ENCODE measurements at places on chromosomes 2 and 18. TPM values are rescaled to one million over a fixed set of nuclear protein-coding genes. Genes with fewer than 3 reads are reported as not detected.

- DNase-seq, result no peak
Observed at GRCh38 chr2:3468296-3468988, 50.9 kb downstream of the ADI1 start.

DNA sequence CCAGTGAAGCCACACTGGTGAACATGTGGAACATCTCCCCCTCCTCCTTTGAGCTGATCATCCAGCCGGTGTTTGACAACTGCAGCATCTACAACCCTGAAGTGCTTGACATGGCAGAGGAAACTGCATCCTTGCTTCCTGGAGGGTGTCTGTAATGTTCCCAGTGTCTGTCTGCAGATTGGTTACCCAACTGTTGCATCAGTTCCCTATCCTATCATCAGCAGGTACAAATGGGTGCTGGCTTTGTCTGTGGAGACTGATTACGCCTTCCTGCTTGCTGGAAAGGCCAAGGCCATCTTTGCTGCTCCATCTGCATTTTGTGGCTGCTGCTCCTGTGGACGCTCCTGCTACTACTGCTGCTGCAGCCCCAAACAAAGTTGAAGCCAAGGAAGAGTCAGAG lies 83.5 kb downstream of the SKA1 start:
- DNase-seq, result no peak

DNA sequence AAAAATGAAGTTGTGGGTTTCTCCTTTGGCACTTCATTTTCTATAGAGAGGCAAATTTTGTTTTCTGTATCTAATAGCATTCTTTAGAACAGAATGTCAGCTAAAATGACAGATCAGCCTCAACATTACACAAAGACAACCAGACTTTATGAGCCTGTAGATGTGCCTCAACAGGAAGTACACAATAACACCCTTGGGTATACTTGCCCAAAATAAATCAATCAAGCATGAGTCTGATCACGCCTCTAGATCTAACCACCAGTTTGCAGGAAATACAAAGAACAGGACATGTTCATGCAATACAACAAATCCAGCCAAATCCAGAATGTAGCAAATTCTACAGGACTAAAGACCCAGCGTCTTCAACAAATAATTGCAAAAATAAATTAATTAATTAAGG lies 11.2 kb upstream of the DAPL1 start:
- DNase-seq, result no peak

DNA sequence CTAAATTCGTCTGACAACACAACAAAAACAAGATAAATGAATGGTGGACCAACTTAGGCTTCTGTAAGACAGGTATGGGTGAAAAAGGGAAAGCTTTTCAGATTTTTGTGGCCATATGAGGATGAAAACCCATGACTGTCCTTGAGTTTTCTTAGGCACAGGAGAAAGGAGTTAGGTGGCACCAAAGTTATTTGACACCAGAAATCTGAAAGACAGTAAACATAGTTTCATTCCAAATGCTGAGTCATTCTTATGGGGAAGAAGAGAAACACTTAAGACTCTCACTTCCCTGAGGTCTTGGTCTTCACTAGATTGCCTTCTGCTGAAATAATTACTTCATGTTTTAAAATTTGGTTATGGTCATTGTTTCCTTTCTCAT lies 5.2 kb upstream of the GPD2 start:
- no peak for DNase-seq

GRCh38 chr2:236667526-236667925 lies 97.9 kb downstream of the ACKR3 start:
- DNase-seq, result no peak

DNA sequence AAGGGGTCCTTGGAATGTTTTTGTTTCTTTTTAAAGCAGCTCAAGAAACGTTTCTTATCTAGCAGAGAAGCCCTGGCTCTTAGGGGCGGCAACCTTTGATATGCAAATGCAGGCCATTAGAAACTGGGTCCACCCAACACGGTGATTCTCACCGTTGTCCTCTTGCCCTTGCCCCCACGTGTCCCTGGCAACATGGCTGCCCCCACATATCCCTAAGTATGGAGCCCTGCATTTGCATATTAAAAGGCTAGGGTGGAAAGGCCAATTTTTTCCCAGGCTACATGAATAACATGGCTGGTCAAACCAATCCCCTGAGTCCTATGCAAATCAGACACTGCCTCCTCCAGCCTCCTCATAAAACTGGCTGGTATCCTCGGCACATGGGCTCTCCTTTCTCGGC lies 230.1 kb upstream of the SPOPL start:
- no peak for DNase-seq

NYAP2 gene
- total RNA-seq, result 0.36 TPM

SKOR2 gene
- total RNA-seq, result 1.4 TPM

ST6GAL2 gene
- 9.7 TPM for total RNA-seq

REG3G gene
- total RNA-seq, result not detected
